Activated effector memory CD4-positive, alpha-beta T cell treated with anti-CD3 and anti-CD28 coated beads, Interleukin-2, amount 50 U/mL, for 16 hours (primary cell): ENCODE measurements at places on chromosomes 3 and 15.

DNA sequence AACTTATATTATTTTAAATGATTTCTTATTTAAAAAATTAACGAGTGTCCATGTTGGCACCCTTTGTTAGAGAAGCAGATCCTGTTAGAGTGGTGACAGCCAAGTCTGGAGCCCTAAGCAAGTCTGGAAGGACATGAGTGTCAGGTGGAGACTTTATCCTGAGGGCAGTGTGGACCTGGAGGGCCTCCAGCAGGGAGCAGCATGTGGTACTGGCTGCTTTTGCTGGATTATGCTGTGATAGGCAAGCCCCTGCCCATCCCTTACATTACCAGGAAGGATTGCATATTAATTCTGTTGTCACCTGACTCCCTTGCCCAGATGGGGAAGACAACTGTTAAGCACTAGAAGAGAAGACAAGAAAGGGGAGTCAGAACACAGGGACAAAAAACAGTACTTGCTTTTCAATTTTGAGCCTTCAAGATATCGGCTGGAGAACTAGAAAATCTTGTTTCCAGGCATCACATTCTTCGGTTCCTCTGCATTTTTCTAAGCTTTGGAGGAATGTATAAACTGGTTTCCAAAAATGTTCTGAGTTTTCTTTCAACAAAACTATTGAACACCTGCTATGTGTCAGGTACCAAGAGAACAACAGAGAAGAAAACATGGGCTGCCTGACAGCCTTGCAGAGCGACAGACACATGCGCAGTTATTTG, 22.7 kb downstream of the ZNF860 start:
- DNase-seq: no peak

GRCh38 chr3:194476784-194477183, 10.0 kb downstream of the ATP13A3 start:
- DNase-seq: no peak

DNA sequence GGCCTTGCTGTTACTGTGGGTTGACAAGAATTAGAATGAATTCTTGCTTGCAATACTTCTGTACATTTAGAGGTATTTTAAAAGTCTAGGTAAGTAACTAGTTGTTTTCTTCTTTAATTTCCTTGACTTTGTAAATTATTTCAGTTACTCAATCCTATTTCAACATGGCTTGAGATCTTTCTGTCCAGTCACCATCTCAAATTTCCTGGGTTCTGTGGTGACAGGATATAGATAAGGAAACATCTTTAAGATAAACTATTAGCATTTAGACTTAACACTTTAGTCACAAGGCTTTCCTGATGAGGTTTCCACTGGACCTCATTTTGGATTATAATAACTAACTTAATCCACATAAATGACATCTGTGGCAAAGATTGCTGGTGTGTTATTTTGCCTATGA, 195.9 kb upstream of the DPH6 start:
- no peak for DNase-seq

DNA sequence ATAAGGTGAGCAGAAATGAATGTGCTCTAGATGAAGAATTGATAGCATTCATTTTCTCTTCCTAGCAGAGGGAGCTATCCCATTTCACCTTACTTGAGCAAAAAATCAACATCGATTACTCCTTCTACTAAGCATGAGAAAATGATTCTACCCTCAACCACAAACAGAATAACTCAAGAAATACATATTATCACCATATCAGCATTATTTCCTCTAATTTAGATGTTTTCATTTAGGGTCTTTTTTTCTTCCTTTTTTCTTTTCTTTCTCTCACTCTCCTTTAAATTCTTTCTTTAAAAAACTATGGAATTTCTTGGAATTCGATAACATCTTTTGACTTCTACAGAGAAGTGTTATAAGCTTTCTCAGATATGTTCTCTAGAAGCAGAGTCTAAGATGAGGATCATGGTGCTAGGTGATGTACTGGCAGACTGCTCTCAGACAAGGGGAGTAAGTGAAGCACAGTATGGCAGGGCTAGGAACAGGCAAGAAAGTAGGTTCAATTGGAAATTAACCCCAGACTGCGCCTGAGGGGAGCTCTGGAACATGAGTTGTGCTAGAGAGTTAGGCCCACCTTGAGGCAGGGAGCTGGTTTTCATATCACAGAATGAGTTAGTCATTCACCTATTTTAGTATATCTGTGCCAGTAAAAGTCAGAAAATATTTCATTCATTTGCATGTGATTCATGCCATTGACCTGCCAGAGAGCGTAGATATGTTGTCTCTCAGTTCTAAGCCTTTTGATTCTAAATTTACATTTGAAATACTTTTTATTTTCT, 279.2 kb upstream of the KCNH8 start:
- DNase-seq: no peak

GRCh38 chr15:59063042-59063441, 41.9 kb upstream of the CCNB2 start:
- DNase-seq: no peak

DNA sequence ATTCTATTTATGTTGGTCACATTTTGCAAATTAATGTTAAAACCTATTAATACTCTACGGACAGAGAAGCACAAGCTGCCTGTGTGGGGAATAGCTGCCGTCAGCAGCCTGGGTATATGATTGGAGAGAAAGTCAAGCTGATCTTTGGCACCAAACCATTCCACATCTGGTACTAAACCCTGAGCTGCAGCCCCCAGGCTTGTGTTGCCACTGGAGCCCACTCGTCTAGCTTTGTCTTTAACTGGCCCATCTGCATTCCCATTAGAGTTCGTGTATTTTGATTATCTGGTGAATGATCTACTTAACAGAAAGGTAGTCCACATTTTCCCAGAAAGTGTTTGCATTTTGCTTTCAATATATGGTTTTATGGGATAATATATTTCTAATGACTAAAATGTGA, 5.4 kb downstream of the NDUFB4 start:
- no peak for DNase-seq

- no peak for DNase-seq
Measured at GRCh38 chr15:43513550-43513949, 3.9 kb upstream of the MAP1A start.

GRCh38 chr3:46932455-46933225, 43.9 kb downstream of the CCDC12 start:
- peak; percentile 60 for DNase-seq

DNA sequence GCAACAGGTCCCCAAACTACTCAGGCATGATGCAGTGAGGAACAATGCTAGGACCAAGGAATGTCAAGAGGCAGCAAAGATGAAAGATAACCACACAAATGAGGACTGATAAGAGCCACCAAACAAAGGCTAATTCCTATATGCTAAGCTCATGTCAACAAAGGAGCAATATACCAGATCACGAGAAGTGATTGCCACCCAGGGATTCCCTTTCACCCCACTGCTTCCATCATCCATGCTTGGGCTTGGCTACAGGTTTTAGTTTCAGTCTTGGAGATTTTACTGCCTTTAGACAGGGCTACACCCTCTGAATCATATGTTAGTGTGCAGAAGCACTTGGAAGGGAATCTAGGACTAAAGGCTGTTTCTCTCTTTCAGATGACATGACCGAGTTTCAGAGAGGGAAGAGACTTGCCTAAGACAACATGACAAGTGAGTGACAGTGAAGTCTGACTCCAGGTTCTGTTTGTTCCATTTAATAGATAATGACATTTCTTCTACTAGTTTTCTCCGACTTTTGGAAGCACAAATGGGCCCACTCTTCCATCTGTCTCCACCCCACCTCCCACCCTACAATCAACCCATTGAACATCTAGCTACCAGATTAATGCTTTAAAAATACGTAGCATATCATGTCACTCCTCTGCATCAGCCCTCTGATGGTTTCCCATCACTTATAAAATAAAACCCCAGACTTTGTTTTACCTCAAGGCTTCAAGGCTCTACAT, 173.5 kb upstream of the LRRN1 start:
- DNase-seq: no peak

DNA sequence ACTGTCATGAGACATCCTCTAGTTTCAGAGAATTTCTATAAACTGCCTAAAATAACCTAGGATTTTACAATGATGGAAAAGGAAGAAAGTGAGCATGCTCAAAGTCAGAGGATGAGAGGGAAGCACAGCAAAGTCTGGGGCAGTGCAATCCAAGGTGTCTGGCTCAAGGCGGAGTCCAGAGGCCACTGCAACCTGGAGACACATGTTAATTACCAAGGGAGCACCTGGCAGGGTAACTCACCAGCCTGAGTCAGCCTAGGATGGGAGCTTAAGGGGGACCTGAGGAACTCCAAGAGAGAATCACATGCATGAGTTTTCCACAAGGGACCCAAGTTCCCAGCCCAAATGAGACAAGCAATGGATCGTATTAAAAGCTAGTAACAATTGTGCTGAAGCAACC, 49.8 kb downstream of the PLD1 start:
- no peak for DNase-seq

DNA sequence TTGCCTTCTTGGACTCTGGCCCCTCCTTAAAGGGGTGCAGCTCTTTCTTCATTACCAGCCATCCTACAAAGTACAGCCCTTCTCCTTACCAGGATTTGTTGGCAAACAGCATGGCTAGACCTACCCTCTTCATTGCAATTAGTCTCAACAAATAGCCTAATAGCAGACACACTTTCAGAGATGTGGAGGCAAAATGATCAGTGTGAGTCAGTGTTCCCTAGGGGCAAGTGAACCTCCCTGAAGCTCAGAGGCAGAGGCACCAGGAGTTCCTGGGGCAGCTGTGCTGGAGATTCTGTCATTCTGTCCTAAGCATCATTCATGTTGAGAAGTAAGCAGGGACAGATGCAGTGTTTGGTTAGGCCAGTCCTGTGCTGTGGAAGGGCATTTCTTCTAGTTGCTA, 14.6 kb upstream of the MECOM start:
- DNase-seq: no peak

DNA sequence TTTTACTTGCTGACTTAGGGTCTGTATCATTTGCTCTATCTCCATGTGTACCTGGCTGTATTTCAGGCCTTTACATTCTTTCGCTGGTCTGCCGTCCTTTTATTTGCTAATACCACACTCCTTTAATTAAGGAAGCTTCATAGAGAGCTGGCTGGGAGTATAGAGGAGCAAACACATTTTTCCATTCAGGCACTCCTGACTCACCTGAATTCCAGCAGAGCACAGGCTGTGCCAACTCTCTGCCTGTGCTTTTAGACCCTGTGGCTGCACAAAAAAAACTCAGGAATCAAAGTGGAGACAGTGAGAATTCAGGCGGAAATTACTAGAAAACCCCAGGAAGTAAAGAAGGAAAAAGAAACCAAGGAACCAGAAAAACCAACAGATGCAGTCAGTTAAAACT, 29.0 kb upstream of the ATP10A start:
- no peak for DNase-seq

- DNase-seq: no peak
Measured at GRCh38 chr3:52784931-52785590, 7.7 kb downstream of the ITIH1 start.

GRCh38 chr15:45095661-45096060, 18.3 kb downstream of the DUOX2 start:
- peak; percentile 55 for DNase-seq

DNA sequence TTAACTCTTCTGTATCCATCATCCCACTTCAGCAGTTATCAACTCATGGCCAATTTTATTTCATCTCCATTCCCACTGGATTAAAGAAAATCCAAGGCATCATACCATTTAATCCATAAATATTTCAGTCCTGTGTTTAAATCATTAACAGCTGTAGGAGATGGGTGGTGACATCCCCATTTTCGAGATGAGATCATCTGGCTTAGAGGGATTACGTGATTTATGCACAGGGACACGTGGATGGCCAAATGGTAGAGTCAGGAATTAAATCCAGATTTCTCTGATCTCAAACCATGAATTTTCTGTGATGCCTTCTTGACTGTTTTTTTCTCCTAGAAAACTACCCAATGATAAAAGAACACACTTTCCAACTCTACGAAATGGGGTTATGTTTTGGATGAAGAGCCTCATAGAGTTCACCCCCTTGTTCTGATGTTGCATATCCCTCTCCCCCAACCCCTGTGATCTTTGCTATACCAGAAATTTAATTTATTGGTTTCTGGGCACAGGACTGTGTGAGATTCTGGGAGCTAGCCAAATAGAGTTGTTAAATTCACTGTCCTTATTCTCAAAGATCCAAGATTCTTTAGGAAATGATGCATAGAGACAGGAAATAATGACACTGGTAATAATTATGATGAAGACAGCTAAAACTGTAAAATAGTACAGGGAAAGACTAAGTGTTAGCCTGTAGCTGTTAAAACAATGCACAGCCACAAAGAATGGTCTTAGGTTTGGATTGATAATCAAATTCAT, 7.4 kb downstream of the ZNF589 start:
- no peak for DNase-seq

GRCh38 chr3:190003681-190004123, 117.0 kb downstream of the P3H2 start:
- no peak for DNase-seq

GRCh38 chr3:87088430-87088992, 97.6 kb upstream of the VGLL3 start:
- DNase-seq: no peak

- DNase-seq: no peak
Measured at GRCh38 chr15:79071901-79072300, 18.7 kb downstream of the RASGRF1 start.

DNA sequence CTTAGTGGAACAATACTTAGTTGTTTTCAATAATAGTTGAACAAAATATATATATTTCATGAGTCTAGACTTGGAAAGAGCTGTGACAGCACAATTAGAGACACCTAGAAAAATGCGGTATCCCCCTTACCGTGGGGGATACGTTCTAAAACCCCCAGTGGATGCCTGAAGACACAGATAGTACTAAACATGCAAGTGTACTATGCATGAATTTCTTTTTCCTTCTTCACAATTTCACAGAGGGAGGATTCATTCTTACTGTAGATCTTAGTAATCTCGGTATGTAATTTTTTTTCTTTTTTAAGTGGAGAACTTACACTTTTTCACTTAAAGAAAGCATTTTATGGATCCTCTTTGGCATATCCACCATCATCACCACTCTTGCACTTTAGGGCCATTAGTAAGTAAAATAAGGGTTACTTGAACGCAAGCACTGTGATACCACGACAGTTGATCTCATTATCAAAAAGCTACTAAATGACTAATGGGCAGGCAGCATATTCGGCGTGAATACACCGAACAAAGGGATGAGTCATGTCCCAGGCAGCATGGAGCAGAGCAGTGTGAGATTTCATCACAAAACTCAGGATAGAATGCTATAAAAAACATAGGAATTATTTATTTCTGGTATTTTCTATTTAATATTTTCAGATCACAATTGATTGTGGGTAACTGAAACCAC, 72.3 kb upstream of the ZNF280D start:
- DNase-seq: no peak

GRCh38 chr3:152267831-152268554, 736 bp upstream of the MBNL1 start:
- no peak for DNase-seq

- DNase-seq: no peak
Measured at GRCh38 chr15:101536875-101537405, 47.4 kb upstream of the PCSK6 start.

DNA sequence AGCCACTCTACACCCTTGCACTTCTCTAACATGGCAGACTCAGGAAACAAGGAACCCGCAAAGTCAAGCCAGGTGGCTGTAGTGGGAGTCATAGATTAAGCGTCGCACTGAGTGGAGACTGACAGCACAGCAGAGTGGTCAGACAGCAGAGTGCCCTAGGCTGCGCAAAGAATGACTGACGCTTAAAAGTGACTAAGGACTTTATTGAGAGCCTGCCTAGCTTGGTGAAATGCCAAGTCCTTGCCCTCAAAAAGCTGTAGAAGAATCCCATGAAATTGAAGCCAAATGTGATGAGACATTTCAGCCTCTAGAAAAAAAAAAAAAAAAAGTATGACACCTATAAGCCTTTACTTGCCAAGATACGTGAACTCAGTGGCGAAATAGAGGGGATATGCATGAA, 30.2 kb downstream of the NCEH1 start:
- no peak for DNase-seq

- DNase-seq: no peak
Measured at GRCh38 chr3:186102687-186103086, 6.2 kb downstream of the ETV5 start.
